ENCODE measurements at places on chromosomes 11 and 22. TPM values are rescaled to one million over a fixed set of nuclear protein-coding genes. Genes with fewer than 3 reads are reported as not detected.

JAM3 gene
- total RNA-seq = 108 TPM

PGA5 gene
- not detected for total RNA-seq

OR5A1 gene
- total RNA-seq = not detected

GPHA2 gene
- not detected for total RNA-seq

TMEM151A gene
- 0.58 TPM for total RNA-seq

APOL1 gene
- 77.0 TPM for total RNA-seq

Measured in glomerular endothelial cell (primary cell).